ENCODE measurements at places on chromosomes 16 and 17.
A peak's percentile ranks its signal among the peaks of the same experiment; 100 is the strongest.

DNA sequence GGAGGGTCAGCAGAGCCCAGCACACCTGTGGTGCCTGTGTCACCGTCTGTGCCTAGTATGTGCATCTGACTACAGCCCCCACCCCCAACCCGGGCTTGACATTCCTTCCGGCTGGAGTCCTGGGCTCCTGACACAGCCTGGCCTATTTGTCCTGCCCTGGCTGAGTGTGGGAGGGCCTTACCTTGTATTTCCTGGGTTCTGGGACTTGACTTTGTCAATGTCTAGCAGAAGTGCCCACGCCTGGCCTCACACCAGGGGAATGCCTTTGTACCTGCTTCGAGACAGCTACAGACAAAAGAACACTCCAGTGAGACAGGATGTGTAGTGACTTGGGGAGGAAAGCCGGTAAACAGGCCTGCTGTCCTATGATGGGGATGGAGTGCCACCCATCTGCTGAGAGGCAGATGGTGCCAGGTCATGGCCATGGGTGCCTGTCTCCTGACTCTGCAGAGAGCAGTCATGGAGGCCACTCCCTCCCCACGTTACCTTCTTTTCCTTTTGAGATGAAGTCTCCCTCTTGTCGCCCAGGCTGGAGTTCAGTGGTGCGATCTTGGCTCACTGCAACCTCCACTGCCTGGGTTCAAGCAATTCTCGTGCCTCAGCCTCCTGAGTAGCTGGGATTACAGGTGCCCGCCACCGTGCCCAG, 42.8 kb downstream of the TNFRSF13B start:
- no peak for DNase-seq

DNA sequence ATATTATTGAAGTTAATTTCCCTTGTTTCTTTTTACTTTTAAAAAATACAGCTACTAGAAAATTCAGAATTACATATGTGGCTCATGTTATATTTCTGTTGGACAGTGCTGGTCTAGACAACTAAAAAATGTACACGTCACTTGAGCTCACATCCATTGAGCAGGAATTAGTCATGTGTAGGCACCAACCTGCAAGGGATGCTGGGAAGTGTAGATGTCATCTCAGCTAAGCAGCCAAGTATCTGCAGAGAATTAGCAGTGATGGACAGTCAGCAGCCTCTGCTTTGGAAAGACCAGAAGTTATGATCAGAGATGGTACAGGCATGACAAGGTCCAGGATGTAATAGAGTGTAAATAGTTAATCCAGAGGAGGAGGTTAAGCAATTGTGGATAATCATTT, 87.1 kb upstream of the HS3ST2 start:
- no peak for DNase-seq

DNA sequence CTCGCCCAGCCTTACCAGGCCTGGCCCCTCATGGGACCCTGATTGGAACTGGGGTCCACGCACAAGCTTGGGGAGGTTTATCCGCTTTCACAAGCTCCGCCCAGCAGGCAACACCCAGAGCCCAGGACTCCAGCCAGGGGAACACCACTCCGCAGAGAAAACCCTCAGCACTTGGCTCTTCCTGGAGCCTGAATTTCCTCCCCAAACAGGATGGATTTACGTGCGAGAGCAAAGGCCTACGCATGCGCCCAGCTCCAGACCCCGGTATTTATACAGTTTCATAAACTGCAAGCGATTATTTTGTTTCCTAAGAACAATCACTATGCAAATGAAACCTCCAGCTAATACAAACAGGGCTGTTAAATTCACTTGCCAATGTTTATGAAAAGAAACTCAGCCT, 22.8 kb downstream of the ZNF423 start:
- no peak for DNase-seq

- no peak for DNase-seq
Measured at GRCh38 chr17:2235792-2236366, 67.7 kb downstream of the SMG6 start.

DNA sequence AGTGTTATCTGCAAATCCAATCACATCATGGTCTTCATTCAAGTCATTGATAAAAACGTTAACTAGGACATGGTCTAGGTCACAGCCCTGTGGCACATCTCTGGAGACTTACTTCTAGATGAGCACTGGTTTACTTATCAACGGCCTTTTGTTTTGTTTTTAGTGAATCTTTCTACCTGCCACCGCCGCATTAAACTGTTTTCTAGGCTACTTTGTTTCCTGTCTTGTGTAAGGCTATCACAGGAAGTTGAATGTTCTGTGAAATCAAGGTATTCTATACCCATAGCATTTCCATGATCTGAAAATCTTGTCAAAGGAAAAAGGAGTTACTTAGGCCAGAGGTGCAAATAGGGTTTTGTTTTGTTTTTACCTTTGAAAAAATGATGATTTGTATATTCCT, 26.9 kb downstream of the SOCS3 start:
- DNase-seq, result no peak

- peak; percentile 21 for DNase-seq
Measured at GRCh38 chr17:34756637-34757021, 177.2 kb downstream of the TMEM132E start.

GRCh38 chr17:72030067-72030899, 90.5 kb upstream of the SOX9 start:
- peak; percentile 91 for DNase-seq

- DNase-seq, result no peak
Measured at GRCh38 chr16:75060723-75061122, 55.9 kb downstream of the LDHD start.

GRCh38 chr17:751269-752001, 629 bp downstream of the GEMIN4 start:
- no peak for DNase-seq

GRCh38 chr16:88805340-88805715, 1.7 kb downstream of the CDT1 start:
- DNase-seq, result no peak

DNA sequence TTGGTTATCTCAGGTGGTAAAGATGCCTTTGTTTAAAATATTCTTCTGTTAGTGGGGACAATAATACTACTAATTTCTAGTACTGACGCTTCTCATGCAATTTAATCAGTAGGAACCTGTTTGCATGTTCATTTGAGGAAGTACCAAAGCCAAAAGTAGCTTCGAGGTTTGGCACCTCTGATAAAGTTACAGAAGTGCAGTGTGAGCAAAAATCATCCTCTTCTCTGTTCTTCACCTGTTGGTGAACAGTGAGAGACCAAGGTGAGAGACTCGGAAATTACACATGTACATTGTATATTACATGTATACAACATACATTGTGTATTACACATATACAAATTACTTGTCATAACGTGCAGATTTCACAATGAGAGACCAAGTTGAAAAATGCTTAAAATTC, 404.6 kb downstream of the MAF start:
- DNase-seq, result no peak

- no peak for DNase-seq
Measured at GRCh38 chr17:44473367-44473766, 29.8 kb downstream of the GPATCH8 start.

- DNase-seq, result no peak
Measured at GRCh38 chr17:13594310-13594709, 7.4 kb downstream of the HS3ST3A1 start.

- DNase-seq, result no peak
Measured at GRCh38 chr16:50996830-50997186, 154.3 kb downstream of the SALL1 start.

GRCh38 chr16:46883353-46883689, 841 bp upstream of the GPT2 start:
- no peak for DNase-seq

GRCh38 chr16:2205104-2205966, at the start of gene MLST8:
Gene MLST8 (plus strand): TSS chr16:2205454. CDS start chr16:2206086, 632 bp downstream.
- DNase-seq, result peak; percentile 98

DNA sequence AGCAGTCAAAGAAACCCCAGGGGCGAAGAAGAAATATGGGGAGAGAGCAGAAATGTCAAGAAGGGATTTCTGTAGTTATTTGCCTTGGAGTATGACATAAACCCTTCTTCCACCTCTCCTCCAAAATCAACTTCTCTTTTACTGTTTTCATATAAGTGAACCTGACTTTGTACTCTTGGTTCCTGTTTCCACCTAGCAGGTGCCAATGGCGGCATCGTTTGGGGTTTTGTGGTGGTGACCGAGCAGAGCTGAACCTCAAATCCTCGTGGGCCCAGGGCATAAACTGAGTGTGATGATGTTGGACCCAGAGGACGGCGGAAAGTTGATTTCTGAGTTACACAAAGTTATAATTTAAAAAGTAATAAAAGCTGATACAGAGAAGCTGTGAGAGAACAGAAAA, 39.6 kb upstream of the PSMD7 start:
- DNase-seq, result no peak

GRCh38 chr16:60110531-60110930, 1376.4 kb upstream of the GOT2 start:
- DNase-seq, result no peak

DNA sequence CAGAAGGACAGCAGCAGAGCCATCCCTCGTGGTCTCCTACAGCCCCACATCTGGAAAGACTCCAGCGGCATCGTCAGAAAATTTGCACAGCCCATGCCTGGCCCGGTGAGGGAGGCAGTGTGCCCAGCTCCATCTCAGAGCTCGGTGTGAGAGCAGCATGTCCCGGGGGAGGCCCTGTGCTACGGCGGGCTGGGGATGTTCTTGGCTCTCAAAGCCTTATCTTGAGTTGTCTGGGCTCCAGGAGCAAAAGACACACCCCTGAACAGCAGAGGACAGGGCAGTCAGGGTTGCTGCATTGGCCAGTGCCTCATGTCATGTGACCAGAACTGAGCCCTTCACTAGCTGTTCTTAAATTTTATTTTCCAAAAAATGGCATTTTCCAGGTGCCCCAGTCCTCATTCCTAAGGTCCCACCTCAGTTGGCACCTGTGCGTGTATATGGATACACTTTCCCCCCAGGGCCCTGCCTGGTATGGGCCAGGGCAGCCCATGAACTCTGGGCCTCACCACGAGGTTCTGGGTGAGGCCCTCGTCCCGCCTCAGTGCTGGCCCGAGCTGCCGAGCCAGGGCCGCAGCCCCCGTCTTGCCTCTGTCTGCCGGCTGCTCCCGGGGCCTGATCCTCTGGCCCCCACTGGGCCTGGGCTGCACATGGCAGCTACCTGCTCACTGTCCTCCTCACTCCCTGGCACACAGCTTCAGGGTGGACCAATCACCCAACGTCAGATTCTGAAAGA, 3.0 kb downstream of the NUDT16L1 start:
- DNase-seq, result no peak

GRCh38 chr17:48037036-48037837, at the start of gene COPZ2:
Gene COPZ2 (minus strand): TSS chr17:48037797. CDS start chr17:48037777, 20 bp downstream.
- DNase-seq, result peak; percentile 72

GRCh38 chr17:27954548-27955495, 61.7 kb upstream of the LYRM9 start:
- no peak for DNase-seq

- peak; percentile 71 for DNase-seq
Measured at GRCh38 chr17:40499551-40500189, 1.8 kb downstream of the TNS4 start.

- no peak for DNase-seq
Measured at GRCh38 chr17:68719431-68719830, 118.3 kb upstream of the FAM20A start.

DNA sequence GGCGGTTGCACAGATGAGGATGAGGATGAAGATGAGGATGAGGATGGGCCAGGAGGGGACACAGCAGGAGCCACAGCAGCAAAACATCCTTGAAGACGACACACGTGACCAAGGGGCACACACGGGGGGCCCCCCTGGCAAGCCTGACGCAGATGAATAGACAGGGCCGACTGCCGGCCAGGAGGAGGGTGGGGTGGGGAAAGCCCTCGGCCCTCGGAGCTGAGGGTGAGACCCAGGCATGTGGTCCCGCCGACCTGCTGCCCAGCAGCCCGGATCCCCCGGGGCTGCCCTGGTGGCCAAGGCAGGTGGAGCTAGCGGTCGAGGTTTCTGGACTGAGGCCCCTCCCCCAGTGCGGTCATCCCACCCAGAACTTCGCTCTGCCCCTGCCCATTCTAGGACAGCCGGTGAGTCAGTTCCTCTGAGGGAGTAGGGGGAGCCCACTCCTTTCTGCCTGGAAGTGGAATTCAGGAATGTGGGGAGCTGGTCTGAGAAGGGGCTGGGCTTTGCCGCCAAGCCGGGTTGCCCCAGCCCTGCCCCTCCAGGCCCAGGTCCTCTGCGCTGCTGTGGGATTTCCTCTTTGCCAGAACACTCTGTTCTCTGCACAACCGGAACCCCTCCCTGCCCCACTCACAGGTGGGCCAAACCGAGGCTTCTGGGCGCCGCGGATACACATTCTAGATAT, 9.9 kb downstream of the CYGB start:
- DNase-seq, result peak; percentile 89

DNA sequence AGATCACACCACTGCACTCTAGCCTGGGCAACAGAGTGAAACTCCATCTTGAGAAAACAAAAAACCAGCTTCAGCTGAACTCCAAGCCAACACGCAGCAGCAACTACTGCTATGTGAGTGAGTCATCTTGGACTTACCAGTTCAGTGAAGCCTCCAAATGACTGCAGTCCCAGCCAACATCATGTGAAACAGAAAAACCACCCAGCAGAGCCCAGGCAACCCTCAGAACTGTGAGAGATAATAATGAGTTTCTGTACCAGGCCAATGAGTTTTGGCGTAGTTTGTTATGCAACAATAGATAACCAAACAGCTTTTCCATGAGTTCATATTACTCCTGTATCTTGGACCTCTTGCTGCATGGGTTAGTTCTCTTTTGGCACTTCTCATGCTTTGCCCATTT, 23.3 kb downstream of the PHF12 start:
- no peak for DNase-seq

DNA sequence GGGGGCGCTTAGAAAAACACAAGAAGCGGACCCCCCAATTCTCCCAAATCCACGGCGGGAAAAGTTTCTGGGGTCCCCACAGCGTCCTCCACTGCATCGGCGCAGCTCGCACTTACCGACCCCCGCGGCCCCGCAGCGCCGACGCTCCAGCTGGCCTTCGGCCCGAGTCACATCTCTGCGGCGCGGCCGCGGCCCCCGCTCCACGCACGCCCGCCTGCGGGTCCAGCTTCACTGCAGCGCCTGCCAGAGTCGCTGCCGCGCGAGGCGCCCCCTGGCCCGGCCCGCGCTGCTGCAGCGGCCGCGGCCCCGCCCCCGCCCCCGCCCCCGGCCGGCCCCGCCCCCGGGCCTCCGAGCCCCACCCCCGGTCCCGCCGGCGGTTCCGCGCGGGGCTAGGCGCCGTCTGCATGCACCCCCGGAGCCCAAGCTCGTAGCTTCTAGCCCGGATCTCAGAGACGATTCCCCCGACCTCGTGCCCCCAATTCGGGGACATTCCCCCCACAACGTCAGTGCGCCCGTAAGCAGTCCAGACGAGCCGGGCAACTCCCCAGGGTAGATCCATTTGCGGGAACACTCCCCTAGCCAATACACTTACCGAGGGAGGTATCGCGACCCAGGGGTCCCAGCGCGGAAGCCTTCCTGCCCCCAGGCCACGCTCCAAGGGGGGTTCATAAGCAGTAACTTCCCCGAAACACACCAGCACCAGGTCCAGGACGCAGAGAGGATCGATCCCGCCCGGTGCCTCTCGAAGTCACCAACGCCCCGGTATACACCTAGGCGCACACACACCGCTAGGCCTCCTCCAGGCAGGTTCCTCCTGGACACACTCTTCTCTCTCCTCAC, at the start of gene GPRC5B:
TSS of gene GPRC5B (minus strand) at position 238 of the 840 bp plus-strand sequence. CDS start 12,003 bp downstream, outside the sequence.
- peak; percentile 77 for DNase-seq

- DNase-seq, result peak; percentile 30
Measured at GRCh38 chr16:25838724-25839186, 147.0 kb downstream of the HS3ST4 start.

Measured in urothelium cell line (cell line).